CD8-positive, alpha-beta T cell (primary cell): ENCODE measurements at places on chromosomes 12 and 14. TPM values are rescaled to one million over a fixed set of nuclear protein-coding genes. Genes with fewer than 3 reads are reported as not detected.
A peak's percentile ranks its signal among the peaks of the same experiment; 100 is the strongest.

- DNase-seq, result no peak
Observed at GRCh38 chr14:54489731-54490444, 1.1 kb upstream of the GMFB start.

KRT2 gene
- 1.4 TPM for total RNA-seq

- DNase-seq, result no peak
Observed at GRCh38 chr14:90444077-90444696, 47.4 kb downstream of the CALM1 start.

PLD4 gene
- 0.43 TPM for total RNA-seq

DNA sequence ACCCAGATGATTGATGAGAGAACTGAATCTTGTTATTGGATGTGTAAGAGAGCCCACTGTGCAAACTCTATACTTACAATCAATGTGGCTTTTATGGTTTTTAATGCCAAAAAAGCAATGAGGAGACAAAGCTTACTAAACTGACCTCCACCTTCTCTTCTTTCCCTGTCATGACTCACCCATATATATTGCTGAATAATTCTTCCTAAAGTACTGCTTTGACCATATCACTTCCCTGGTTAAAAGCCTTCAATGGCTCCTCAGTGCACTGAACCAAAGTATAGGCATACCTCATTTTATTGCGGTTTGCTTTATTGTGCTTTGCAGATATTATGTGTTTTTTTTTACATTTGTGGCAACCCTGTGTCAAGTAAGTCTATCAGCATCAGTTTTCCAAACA is 138.4 kb upstream of the PELI2 start:
- no peak for DNase-seq

ACVRL1 gene
- total RNA-seq, result not detected

DNA sequence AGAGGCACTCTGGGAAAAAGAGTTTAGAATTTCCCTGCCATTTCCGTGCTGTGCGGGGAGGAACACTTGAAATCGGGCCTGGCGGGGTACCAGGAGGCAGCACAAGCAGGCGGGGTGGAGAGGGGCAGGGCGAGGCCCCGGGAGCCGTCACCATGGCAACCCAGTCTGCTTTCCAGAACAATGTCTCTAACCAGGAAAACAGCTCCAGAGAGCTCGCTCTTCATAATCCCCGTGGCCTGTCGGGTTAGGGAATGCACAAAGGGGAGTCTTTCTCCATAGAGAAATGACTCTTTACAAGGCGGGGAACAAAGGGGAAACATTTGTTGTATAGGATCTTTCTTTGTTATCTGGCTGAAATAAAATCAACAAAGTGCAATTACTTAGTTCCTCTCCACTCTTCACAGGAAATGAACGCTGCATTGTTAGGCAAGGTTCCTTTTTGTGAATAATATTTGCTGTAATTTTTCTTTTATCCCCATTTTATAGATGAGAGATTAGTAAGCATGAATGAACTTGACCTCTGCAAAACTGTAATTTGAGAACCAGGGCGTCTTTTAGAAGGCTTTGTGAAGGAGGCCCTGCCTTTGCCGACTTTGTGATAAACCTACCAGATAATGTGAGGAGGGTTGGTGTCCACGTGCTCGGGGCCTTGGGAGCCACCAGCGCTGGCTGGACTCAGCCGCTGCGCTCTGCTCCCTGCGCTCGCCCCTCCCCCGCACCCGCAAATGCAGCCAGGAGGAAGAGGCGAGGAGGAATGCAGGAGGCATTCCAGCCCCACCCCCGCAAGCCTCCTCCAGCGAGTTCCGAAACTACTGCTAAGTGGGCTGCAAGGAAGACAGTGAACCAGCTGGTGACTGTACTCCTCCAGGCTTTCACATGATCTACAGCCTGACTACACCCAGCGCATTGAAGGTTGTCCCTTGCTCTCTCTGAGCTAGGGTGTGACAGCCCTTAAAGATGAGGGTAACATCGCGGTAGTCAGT is 105.2 kb upstream of the ATF7IP start:
- DNase-seq, result no peak

ANO2 gene
- not detected for total RNA-seq

GRCh38 chr12:67362526-67362925 is 93.4 kb downstream of the CAND1 start:
- no peak for DNase-seq

NPFF gene
- not detected for total RNA-seq

DNA sequence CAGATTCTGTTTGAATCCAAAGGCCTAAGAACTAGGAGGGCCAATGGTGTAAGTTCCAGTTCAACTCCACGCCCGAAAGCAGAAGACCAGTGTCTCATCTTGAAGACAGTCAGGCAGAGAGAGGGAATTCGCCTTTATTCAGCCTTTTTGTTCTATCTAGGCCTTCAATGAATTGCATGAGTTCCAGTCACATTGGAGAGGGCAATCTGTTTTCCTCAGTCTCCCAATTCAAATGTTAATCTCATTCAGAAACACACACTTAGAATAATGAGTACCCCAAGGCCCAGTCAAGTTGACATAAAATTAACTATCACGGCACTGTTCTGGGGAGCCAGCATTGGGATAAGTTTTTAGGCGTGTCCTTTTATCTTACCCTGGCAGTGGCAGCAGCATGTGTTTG is 65.8 kb downstream of the C14orf39 start:
- DNase-seq, result no peak

DNA sequence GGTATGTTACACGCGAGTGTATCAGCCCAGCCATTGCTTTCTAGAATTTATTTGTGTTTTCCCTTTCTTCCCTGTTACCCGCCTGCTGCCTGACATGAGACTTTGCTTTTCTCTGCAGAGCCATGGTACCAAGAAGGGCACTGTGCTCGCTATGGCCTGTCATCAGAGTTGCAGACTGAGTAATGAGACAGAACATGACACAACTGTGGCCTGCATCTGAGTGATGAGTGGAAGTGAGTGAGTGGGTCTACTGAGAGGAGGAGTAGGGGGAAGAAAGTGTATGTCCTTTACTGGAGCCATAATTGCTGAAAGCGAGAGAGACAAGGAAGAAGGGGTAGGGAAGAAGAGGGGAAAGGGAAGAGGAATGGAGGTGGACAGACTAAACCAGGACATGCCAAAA is 2.9 kb downstream of the RILPL1 start:
- DNase-seq, result no peak

DNA sequence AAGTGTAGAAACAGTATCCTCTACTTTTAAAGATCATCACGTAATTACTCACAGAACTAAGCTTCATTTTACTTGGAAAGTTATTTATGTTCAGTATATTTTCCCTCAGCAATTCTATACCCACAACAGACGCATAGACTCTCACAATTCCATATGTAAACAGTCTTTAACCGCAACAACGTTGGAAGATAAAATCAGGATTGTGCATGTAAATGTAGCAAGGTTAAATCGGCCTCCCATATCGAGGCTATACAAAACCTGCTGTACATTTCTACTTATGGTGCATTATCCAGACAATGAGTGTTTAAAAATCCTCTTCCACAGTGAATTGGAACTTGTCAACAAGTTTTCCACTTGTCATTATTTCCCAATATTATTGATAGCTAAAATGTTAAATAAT is 581.1 kb downstream of the SLC16A7 start:
- no peak for DNase-seq

MEG3 gene
- total RNA-seq, result not detected

DNA sequence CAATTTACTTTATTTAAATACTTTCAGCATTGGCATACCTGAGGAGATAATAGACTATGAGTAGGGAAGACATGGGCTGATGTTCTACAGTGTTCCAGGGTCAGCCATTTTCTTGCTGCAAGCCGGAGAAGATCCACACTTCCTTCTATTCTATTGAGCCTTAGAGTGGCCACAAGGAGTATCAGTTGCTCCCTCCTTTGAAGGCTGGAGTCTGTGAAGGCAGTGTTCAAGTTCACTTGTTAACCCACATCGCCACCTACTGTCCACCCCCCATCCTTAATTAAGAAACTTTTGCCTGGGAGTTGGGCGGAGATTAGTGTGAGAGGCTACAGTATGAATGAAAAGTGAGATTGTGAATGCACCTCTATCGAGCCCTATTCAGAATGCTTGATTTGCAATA is 666.6 kb downstream of the NRXN3 start:
- DNase-seq, result no peak

DNA sequence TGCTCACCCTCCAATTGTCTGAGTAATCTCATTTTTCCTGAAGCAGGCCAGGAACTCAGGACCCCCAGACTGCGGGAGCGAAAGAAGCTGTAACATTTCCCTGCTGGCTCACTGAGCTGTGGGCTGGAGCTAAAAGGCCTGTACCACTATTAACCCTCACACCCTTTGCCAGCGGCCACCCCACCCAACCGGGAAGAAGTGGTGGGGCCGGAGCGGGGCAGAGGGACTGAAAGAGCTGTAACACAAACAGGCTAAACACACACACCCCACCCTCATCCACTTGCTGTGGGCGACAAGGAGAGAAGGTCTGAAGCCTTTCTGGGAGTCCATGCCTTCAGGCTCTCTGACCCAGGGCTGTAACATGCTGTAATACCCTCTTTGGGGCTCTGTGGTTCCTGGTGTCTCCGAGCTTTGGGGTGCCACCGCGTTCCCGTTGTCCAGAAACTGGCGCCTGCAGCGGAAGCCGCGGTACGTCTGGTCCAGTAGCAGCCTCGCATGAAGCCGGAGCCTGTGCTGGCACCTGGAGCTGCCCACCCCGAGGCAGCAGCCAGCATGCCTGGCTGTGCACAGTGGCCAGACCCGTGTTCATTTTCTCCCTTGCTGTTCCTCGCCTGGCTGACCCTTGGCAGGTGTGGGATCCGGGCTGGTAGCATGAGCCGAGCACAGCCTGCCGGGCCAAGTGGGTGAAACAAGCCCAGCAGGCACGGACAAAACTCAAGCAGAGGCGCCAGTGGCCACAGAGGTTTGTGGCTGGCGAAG is 345.5 kb upstream of the MGAT4C start:
- DNase-seq, result no peak

DNA sequence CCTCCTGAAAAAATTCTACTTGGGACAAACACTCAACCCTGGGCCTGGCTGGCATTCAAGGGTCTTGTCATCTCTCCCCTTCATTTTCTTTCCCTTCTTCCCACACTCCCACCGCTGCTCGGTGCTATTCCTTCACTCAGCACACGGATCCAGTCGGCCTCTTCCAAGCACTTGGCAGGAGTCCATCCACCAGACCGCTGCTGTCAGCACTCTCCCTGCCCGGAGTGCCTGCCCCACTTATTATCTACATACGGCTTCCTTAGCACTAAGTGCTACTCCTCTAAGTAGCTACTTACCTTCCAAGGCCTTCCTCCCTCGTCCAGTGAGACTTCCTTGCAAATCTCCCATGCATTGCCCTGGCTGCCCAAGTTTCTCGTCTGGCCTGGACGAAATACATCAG is 29.8 kb downstream of the CALM1 start:
- DNase-seq, result no peak

DNA sequence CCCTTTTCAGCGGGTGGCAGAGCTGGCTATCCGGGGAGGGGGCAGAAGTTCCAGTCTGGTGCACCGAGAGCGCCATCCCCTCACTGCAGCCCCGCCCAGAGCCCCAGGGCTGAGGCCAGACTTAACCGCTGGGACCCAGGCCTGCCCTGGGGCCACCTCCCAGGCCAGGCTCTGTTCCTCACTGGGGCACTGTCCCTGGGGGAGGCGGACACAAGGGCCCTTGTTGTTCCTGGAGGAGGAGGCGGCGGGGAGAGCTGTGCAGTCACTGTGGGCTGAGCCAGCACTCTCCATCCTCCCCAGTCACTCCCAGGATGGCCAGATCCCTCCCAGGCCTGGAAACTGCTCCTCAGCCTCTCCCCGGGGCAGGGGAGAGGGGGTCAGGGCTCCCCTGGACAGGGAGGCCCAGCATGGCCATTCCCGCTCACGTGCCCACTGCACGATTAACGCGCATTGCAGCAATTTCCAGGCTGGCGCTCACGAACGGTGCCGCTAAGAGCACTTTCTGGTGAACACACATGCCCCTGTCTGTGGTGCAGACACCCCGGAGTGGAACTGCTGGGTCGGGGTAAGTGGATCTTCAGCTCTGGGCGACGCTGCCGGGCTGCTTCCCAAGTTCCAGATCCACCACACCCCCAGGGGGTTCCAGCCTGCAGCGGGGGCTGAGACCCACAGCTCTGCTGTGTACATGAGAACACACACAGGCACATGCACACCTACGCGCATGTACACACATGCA is 89.8 kb upstream of the SFSWAP start:
- DNase-seq, result no peak

TAS2R8 gene
- not detected for total RNA-seq

DNA sequence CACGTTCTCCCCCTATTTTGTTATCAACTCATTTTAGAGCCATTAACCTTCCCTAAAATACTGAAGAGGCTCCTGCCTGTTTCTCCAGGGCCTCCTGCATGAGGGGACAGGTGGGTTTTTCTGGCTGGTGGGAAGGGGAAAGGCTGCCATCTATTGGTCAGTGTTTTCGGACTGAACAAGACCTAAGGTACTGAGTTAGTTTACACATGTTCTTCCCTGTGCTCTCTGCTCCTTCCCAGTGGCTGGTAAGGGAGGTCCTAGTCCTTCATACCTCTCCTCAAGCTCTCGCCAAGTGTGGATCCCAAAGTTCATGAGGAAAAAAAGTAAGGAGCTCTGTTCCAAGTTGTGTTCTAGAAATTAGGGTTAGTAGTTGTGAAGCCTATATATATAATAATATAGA is 357.5 kb downstream of the FSCB start:
- DNase-seq, result no peak

DNA sequence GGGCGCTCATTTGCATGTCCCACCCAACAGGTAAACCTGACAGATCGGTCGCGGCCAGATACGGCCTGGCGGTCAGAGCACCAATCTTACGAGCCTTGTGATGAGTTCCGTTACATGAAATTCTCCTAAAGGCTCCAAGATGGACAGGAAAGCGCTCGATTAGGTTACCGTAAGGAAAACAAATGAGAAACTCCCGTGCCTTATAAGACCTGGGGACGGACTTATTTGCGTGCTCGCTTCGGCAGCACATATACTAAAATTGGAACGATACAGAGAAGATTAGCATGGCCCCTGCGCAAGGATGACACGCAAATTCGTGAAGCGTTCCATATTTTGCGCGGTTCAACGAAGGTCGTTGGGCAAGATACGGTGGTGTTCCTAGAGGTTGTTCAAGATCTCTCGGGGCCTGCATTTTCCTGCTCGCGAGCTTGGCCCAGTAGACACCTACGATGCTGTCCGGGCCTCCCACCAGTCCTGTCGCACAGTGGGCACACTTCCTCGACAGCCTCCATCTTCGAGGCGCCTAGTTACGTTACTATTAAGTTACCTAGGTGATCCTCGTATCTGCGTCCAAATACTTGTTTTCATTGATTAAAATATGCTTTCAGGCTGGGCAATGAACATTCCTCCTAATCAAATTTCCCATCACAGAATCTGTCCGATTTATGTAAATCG is at the start of gene RNU6-7:
TSS of gene RNU6-7 (plus strand) at position 230 of the 675 bp plus-strand sequence.
- peak; percentile 75 for DNase-seq

GRCh38 chr12:106766393-106766826 is 8.1 kb upstream of the RIC8B start:
- no peak for DNase-seq

SLC7A7 gene
- total RNA-seq, result 0.33 TPM

TAS2R46 gene
- total RNA-seq, result 0.36 TPM

- no peak for DNase-seq
Observed at GRCh38 chr14:105168496-105168978, at the start of gene JAG2. Gene JAG2 (minus strand): TSS chr14:105168776. CDS start chr14:105168420, 356 bp downstream.

- DNase-seq, result no peak
Observed at GRCh38 chr12:66648033-66648735, 30.7 kb downstream of the GRIP1 start.

- no peak for DNase-seq
Observed at GRCh38 chr14:39381366-39381765, 50.9 kb downstream of the FBXO33 start.
